Putamen (tissue), 1 donor: ENCODE measurements at places on chromosomes 7 and 10.

GRCh38 chr7:142447762-142448161 lies 189.9 kb upstream of the PRSS58 start:
- no peak for DNase-seq

DNA sequence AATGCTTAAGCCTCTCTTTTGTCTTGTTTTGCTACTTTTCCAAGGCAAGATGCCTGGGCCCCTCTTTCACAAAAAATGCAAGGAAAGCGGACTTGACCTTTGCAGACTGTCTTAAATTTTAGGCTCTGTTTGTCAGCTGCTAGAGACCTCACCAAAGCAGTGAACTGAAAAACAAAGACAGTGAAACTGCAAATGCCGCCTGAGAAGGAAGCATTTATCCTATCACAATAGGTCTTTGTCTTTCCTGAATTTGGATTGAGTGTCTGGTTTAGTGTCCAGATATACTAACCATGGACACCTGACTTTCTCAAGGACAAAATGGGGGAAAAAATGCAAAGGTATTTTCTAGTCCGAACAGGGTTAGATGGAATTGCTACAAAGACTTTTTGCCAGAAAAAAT lies 256.9 kb downstream of the INHBA start:
- peak; percentile 29 for DNase-seq

GRCh38 chr10:13969792-13970140 lies 361.0 kb downstream of the FRMD4A start:
- DNase-seq: no peak

- DNase-seq: no peak
Observed at GRCh38 chr10:3793553-3793952, 8.5 kb upstream of the KLF6 start.

- DNase-seq: no peak
Observed at GRCh38 chr7:8963722-8964121, 530.3 kb downstream of the NXPH1 start.

DNA sequence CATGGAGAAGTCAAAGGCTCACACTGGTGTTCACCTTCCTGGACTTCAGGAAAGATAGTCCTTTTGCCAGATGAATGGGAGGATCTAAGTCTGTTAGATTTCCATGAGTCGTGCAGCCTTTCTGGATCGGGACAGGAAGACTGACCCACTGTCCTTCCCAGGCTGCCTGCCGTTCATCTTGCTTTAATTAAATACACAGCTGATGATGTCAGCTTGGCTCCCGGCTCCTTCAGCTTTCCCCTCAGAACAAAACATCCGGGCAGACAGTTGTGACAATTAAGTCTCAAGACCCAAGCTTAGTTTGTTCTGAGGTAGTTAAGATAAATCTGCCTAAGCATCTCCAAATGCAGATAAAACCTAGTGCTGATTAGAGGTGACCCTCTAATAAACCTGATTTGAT lies 58.6 kb downstream of the AUTS2 start:
- no peak for DNase-seq

GRCh38 chr10:116737627-116738327 lies 4.6 kb downstream of the HSPA12A start:
- no peak for DNase-seq
